Psoas muscle (tissue), 8 donors: ENCODE measurements at places on chromosomes 4 and X. TPM values are rescaled to one million over a fixed set of nuclear protein-coding genes. Genes with fewer than 3 reads are reported as not detected.

EXOC1L gene
- polyA plus RNA-seq, result not detected

SCFD2 gene
- polyA plus RNA-seq, result 6.7 TPM

UNC5C gene
- polyA plus RNA-seq, result 0.09 TPM

SPARCL1 gene
- polyA plus RNA-seq, result 178 TPM

GPR82 gene
- polyA plus RNA-seq, result not detected

TMSB15A gene
- not detected for polyA plus RNA-seq

CT45A10 gene
- not detected for polyA plus RNA-seq

FMR1NB gene
- polyA plus RNA-seq, result not detected

TACR3 gene
- polyA plus RNA-seq, result 0.01 TPM

NWD2 gene
- 0.01 TPM for polyA plus RNA-seq

ADH4 gene
- 0.16 TPM for polyA plus RNA-seq

TLL1 gene
- 0.24 TPM for polyA plus RNA-seq

FREM3 gene
- polyA plus RNA-seq, result not detected

DCHS2 gene
- 0.03 TPM for polyA plus RNA-seq

RNF175 gene
- polyA plus RNA-seq, result not detected

TECRL gene
- 12.6 TPM for polyA plus RNA-seq

NDP gene
- not detected for polyA plus RNA-seq

PCDH18 gene
- 2.3 TPM for polyA plus RNA-seq

FGA gene
- polyA plus RNA-seq, result not detected

NLRP2B gene
- not detected for polyA plus RNA-seq

CT45A5 gene
- polyA plus RNA-seq, result not detected

ZCCHC18 gene
- polyA plus RNA-seq, result 0.11 TPM

PRDM5 gene
- 0.96 TPM for polyA plus RNA-seq

CYBB gene
- polyA plus RNA-seq, result 1.4 TPM

PNMA6A gene
- polyA plus RNA-seq, result 0.09 TPM

PCGF3 gene
- 19.2 TPM for polyA plus RNA-seq

BBS7 gene
- 4.0 TPM for polyA plus RNA-seq

GASK1B gene
- polyA plus RNA-seq, result 2.6 TPM

WAS gene
- polyA plus RNA-seq, result 0.45 TPM

COL4A6 gene
- polyA plus RNA-seq, result 0.18 TPM

SPON2 gene
- polyA plus RNA-seq, result 6.4 TPM

AFP gene
- polyA plus RNA-seq, result not detected

NUP62CL gene
- polyA plus RNA-seq, result not detected

HSFX4 gene
- 0.08 TPM for polyA plus RNA-seq

PRKG2 gene
- not detected for polyA plus RNA-seq

PRIMPOL gene
- 4.2 TPM for polyA plus RNA-seq

FAM53A gene
- 0.76 TPM for polyA plus RNA-seq

MTHFD2L gene
- 11.6 TPM for polyA plus RNA-seq

MAGEA1 gene
- polyA plus RNA-seq, result not detected

DMRTC1B gene
- polyA plus RNA-seq, result not detected

GALNTL6 gene
- polyA plus RNA-seq, result not detected

CCSER1 gene
- 0.13 TPM for polyA plus RNA-seq

USP27X gene
- polyA plus RNA-seq, result 1.8 TPM

NXF3 gene
- not detected for polyA plus RNA-seq

MPC1L gene
- polyA plus RNA-seq, result not detected
